ENCODE measurements at places on chromosomes 16 and 17.

- DNase-seq: no peak
Observed at GRCh38 chr17:55068862-55069811, 100.6 kb downstream of the STXBP4 start.

DNA sequence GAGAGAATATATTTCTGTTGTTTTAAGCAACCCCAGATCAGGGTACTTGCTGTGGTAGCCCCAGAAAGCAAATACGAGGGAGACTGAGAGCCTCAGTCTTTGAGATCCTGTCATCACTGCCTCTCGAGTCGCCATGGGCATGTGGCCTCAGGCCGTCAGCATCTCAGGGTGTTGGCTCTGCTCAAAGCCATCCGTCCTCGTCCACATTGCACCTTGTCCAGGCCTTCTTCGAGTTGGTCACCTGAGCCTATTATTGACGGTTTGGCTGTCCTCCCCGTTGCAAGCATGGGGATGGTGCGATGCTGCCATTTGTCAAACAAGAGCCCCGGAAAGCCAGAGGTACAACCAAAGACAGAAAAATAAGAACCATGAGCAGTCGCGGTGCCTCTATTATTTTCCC lies 136.9 kb downstream of the IRF8 start:
- DNase-seq: no peak

- DNase-seq: no peak
Observed at GRCh38 chr17:27793168-27793905, 7.0 kb downstream of the NOS2 start.

DNA sequence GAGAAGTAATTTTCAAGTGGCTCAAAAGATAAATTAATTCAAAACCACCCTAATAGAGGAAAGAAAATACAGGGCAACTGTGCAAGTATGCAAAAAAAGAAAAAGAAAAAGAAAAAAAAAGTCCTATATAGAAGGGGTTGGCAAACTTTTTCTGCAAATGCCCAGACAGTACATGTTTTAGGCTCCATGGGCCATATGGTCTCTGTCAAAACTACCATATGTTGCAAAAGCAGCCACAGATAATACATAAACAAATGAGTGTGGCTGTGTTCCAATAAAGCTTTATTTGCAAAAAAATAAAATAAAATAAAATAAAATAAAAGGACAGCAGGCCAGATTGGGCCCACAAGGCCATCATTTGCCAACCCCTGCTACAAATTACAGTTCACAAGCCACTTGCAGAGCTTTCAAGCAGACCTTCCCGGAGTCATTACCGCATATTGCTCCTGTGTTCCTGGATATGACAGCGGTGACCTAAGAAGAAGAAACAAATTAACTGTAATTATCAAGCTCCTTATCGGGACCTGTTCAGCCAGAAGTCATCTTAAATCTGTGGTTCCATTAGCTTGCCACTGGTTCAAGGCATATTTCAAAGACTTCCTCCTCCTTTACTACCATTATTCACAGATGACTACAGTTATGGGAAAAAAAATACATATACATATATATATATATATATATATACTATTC lies 15.9 kb downstream of the ZC3H7A start:
- no peak for DNase-seq

- no peak for DNase-seq
Observed at GRCh38 chr16:10151718-10152117, 30.5 kb downstream of the GRIN2A start.
